ENCODE measurements at places on chromosomes 1 and 21. TPM values are rescaled to one million over a fixed set of nuclear protein-coding genes. Genes with fewer than 3 reads are reported as not detected.

Gene CRTC2
- 23.5 TPM for polyA plus RNA-seq

Gene SEC16B
- polyA plus RNA-seq, result 6.3 TPM

Gene NFASC
- polyA plus RNA-seq, result 1.1 TPM

Gene C1QB
- 13.1 TPM for polyA plus RNA-seq

Gene AGO1
- 8.4 TPM for polyA plus RNA-seq

Gene GREM2
- polyA plus RNA-seq, result 4.3 TPM

GRCh38 chr21:44489962-44490361, 34.7 kb downstream of the LRRC3 start:
- DNase-seq, result no peak

- no peak for DNase-seq
Measured at GRCh38 chr1:226735576-226735975, 3.5 kb downstream of the ITPKB start.

Gene MROH9
- not detected for polyA plus RNA-seq

Gene OR2L2
- 0.06 TPM for polyA plus RNA-seq

GRCh38 chr1:40361201-40361600, 12.3 kb upstream of the SMAP2 start:
- DNase-seq, result no peak

- peak; percentile 44 for DNase-seq
Measured at GRCh38 chr1:57599236-57599994, 175.6 kb upstream of the DAB1 start.

Gene GPR25
- not detected for polyA plus RNA-seq

- no peak for DNase-seq
Measured at GRCh38 chr1:225437710-225438437, 10.0 kb upstream of the LBR start.

GRCh38 chr1:154837034-154837671, 32.9 kb downstream of the KCNN3 start:
- no peak for DNase-seq

DNA sequence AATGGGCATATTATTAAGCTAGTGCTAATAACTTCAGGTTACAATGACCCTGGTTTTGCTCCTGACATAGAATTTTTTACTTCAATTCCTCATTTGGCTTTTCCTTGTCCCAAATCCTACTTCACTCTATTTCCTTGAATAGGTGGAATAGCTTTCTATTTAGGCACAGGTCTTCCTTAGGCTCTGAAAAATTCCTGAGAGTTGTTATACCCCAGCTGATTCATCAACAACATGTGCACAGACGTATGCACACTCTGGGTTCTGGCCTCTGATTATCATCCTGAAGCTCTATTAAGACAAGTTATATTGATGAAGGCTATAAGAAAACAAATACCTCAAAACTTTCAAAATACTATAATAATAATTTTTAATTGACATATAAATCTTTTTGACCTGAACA, 172.4 kb downstream of the NTMT2 start:
- no peak for DNase-seq

DNA sequence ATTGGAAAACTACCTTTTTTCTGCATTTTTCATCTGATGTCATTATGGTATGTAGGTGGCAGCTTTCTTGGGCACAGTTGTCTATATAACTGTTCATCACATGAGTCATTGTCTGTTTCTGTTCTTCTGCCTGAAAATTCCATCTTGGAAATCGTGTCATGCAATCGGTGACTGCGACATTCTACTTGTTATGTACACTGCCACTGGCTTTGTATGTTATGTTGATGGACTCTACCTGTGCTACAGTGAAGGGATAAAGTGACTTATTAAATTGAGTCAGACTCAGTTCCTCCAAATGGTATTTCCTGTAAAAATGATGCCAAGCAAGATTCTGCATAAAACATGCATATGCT, 8.6 kb downstream of the SMAP2 start:
- DNase-seq, result no peak

GRCh38 chr1:153248176-153248879, 11.2 kb upstream of the LORICRIN start:
- no peak for DNase-seq

Gene RSPH1
- polyA plus RNA-seq, result 0.20 TPM

- DNase-seq, result peak; percentile 31
Measured at GRCh38 chr1:24070821-24071393, 41.0 kb downstream of the MYOM3 start.

- DNase-seq, result no peak
Measured at GRCh38 chr1:192810253-192810880, 1.5 kb downstream of the RGS2 start.

DNA sequence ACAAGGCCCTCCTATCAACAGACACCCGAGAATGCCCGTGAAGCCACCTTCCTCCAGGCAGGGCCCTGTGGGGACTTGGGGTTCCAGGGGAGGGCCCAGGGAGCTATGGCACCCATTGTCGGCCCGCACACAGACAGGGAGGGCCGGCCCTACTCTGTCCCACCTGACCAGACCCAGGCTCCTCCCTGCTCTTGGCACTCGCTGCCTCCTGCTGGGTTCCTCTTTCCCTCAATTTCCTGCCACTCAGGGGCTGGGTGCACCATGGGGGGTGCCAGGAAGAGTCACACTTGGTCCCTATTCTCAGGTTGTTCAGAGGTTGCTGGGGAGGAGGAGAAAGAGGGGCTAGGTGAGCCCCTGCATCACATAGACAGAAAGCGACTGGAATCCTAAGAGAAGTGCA, 8.0 kb upstream of the OXCT2 start:
- no peak for DNase-seq

Gene FCRL5
- polyA plus RNA-seq, result 0.05 TPM

Gene CAPN2
- polyA plus RNA-seq, result 91.7 TPM

Gene IER5
- 8.9 TPM for polyA plus RNA-seq

Gene COL24A1
- 5.5 TPM for polyA plus RNA-seq

Gene LDLRAD1
- not detected for polyA plus RNA-seq

DNA sequence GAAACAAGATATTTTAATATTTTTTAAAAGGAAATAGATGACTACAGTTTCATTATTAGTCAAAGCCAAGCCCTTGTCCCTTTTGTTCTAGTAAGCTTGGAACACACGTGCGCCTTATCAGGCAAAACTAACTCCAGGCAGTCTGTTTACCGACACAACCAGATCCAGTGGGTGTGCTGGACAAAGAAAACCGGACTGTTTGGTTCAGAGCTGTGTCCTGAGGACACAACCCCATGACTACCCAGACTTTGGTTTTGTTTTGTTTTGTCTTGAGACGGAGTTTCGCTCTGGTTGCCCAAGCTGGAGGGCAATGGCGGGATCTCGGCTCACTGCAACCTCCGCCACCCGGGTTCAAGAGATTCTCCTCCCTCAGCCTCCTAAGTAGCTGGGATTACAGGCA, 13.9 kb upstream of the RHOU start:
- DNase-seq, result no peak
